CD4-positive, alpha-beta T cell treated with Interleukin-2 at 100 ng/mL for 4 hours (primary cell): ENCODE measurements at places on chromosomes 4 and X.

GRCh38 chr4:175906384-175906783 is 94.3 kb upstream of the GPM6A start:
- no peak for DNase-seq

DNA sequence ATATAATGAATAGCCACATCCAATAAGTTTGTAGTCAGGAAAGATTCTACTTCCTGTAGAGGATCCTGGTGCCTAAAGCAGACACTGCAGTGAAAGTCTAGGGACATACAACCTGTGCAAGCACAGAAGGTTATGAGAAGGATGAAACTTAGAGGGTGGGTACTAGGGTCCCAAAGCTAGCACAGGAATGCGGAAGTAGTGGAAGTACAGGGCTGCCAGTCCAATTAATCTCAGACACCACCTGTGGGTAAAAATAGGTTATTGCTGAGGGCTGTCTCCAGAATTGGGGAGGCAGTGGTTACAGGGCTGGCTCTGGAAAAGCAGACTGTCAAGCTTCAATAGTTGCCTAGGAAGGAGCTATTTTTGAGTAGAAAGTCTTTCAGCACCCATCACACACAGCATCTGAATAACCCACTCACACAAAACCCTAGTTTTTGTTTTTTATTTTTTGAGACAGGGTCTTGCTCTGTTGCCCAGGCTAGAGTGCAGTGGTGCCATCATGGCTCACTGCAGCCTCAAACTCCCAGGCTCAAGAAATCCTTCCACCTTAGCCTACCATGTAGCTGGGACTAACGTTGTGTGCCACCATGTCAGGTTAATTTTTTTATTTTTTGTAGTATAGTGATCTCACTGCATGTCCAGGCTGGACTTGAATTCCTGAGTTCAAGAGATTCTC is 50.8 kb upstream of the ELF2 start:
- peak; percentile 4 for DNase-seq

- DNase-seq = no peak
Measured at GRCh38 chr4:109232681-109233080, 69.8 kb downstream of the COL25A1 start.

DNA sequence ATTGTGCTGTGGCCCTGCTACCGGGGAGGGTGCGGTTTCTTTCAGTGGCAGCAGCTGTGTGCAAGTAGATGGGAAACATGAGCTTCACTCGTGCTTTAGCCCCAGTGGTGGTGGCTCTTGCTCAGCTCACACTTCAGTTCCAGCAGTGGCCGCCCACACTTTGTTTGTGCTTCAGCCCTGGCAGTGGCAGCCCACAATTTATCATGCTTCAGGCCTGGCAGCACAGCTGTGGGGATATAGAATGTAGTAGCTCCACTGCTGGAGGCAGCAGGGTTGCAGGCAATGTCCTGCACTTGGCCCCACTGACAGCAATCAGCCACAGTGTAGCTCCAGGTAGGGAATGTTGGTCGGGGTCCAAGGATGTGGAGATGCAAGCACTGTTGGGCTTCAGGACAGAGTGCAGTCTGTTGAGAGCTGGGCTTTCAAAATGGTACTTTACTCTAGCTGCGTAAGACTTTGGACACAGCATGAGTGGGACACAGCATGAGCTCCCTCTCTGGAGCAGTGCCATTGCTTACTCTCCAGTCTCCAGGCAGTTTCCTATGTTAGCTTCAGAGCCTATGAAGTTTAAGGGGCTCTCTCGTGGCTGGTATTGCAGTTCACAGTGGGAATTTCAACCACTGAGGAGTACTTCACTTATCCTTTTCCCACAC is 413.1 kb downstream of the PDGFC start:
- no peak for DNase-seq

DNA sequence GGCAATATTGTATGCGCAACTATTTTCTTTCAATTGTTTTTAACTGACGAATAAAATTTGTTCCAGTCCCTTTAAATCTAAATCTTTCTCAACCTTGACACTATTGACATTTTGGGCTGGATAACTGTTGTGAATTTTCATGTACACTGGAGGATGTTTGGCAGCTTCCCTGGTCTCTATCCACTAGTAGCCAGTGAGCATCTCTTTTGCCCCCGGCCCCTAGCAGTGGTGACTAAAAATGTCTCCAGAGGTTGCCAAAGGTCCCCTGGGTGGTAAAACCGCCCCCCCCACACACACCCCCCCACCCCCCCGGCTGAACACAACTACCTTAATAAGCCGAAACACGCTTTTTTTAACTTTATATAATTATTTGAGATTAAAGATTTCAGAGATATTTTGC is 514 bp downstream of the FANCB start:
- DNase-seq = no peak
